ENCODE measurements at places on chromosomes 4 and X.

GRCh38 chr4:186227221-186227620 lies at the start of gene KLKB1:
TSS of gene KLKB1 (plus strand) at chr4:186227507. CDS start at chr4:186228196, 689 bp downstream.
- DNase-seq: no peak

DNA sequence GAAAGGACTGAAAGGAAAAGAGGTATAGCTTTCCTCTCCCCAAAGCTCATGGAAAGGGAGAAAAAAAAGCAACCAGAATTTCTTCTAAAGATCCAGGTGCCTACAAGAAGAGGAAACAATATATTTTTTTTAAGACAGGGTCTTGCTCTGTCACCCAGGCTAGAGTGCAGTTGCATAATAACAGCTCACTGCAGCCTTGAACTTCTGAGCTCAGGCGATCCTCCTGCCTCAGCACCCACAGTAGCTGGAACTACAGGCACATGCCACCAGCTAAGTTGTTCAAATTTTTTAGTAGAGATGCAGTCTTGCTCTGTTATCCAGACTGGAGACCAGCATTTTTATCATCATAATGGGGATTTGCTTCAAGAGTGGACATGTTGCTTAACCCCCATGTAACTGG lies 30.5 kb upstream of the BBS12 start:
- no peak for DNase-seq

- no peak for DNase-seq
These were observed 85.3 kb upstream of the SLC4A4 start for GRCh38 chr4:71253545-71253944.

- no peak for DNase-seq
These were observed 762.8 kb upstream of the INTU start for GRCh38 chr4:126869967-126870366.

DNA sequence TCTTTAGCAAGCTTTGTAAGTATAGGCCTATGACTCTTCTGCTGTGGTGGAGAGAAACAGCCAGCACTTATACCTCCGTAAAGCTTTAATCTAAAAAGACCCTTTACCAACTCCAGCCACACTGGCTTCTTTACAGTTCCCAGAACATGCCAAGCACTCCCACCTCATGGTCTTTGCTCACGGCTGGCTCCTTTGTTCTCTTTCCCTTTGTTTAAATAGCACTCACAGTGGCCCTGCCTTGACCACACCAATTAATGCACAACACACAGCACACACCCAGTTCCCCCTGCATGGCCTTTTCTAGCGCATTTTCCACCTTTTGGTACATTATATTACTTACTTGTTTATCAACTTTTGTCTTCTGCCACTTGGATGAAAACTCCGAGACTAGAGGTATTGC lies 18.9 kb downstream of the PPID start:
- no peak for DNase-seq

DNA sequence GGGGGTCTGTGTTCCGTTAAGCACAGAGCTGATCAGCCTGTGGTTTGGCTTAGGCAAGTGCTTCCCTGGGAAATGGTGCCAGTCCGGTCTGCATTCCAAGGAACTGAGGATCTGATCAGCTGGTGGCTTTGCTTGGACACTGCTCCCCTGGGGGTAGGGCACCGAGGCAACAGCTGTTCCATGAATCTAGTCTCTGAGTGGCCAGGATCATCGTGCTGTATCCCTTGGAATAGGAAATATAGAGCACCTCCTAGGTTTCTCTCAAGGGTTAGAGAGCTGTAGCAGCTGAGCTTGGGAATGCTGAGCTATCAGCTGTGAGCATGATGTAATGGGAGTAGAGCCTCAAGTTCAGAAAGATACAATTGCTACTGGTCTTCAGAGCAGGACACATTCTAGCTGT lies 863.9 kb downstream of the RAPGEF2 start:
- no peak for DNase-seq

GRCh38 chr4:79421483-79421882 lies 13.5 kb upstream of the GK2 start:
- no peak for DNase-seq

DNA sequence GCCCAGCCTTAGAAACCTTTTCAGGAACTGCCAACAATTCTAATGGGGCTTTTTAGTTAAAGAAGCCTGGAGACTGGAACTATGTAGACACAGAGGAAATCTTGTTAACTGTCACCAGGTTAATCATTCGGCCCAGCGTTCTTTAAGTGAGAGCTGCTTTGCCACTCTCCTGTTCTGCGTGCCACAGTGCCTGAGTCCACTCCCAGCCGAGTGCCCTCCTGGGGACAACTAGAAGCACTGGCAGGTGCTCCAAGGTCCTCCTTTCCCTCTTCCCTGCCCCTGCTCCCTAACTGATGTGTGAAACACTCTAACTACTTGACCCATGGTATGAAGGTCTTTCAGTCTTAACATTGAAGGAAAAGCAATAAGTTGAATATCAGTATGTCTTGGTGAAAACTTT lies 151.2 kb upstream of the TLL1 start:
- DNase-seq: no peak

DNA sequence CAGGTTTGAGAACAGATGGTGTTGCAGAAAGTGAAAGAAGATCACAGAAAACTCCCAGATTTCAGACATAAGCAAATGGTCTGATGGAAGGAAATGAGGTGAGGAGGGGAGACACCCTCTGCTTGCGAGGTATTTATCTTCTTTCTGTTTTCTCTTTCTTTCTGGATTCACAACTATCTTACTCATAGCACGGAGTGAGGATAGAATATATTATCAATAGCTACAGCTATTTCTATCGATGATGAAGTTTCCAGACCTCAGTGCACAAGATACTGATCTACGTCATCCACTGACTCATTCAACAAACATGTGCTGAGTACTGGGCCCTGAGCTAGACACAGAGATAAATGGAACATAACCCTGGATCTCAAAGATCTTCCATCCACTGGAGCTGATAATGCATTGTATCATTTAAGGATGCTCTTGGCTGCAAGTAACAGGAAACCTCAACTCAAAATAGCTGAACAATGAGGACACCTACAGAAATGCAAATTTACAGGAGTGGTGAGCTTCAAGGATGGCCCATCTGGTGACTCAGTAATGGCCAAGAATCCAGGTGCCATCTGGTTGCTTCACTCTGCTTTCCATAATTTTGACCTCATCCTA lies 21.2 kb downstream of the SLC2A9 start:
- DNase-seq: no peak

- no peak for DNase-seq
These were observed 83.6 kb downstream of the MXRA5 start for GRCh38 chrX:3262901-3263300.

DNA sequence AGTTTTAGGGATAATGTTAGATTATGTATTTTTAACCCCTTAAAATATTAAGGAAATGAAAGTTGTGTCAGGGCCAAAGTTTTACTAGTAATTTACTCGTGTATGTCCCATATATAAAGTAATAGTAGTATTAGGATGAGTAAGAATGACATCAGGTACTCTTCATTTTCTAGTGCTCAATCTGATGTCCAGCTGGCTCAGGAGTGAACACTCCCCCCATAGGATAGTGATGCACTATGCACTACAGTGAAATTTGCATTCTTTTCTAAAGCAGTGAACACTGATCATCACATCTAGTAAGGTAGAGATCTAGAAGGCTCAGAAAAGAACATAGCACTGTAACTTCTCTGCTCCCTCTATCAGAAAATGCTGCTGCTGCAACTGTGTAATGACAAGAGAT lies 409.7 kb downstream of the GLUD2 start:
- DNase-seq: no peak

DNA sequence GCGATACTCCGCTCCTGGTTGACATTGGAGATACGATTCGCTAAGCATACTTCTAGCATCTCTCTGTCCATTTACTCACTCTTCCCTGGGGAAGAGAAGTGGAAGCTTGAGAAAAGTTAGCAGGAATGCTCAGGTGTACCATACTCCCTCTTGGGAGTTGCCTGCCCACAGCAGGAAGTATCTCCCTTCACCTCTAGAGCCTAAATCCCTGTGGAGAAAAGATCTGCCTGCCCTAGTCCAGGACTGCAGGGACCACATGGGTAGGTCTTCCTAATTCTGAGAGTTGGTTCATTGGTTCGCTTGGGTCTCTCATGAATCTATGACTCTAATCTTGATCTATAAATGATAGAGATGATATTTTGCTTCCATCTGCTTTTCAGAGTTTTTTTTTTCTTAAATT lies 26.3 kb upstream of the MAPK10 start:
- DNase-seq: no peak

DNA sequence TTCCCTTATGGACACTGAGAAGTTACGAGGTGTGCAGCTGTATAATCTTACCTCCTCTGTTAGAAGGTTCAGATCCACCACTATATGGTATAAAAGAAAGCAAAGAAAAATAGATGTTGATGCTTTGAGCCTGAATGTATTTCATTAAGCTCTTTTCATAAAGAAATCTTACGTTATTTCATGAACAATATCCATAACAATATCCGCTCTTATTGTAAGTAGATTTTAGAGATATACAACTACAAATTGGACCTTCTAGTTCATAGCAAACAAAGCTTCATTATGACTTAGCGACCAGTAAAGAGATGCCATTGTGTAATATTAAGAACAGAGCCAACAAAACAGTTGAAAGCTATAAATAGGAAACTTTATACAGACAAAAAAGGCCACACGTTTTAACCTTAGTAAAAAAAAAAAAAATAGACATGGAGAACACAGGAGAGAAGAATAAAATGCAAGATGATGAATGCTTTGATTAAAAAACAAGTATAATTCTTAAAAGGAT lies 203.6 kb downstream of the PDGFC start:
- no peak for DNase-seq

GRCh38 chr4:16264798-16265197 lies 38.5 kb upstream of the TAPT1 start:
- no peak for DNase-seq

- no peak for DNase-seq
These were observed 40.2 kb upstream of the CRMP1 start for GRCh38 chr4:5933116-5933515.

- no peak for DNase-seq
These were observed 1411.1 kb upstream of the TENM3 start for GRCh38 chr4:180832073-180832472.

DNA sequence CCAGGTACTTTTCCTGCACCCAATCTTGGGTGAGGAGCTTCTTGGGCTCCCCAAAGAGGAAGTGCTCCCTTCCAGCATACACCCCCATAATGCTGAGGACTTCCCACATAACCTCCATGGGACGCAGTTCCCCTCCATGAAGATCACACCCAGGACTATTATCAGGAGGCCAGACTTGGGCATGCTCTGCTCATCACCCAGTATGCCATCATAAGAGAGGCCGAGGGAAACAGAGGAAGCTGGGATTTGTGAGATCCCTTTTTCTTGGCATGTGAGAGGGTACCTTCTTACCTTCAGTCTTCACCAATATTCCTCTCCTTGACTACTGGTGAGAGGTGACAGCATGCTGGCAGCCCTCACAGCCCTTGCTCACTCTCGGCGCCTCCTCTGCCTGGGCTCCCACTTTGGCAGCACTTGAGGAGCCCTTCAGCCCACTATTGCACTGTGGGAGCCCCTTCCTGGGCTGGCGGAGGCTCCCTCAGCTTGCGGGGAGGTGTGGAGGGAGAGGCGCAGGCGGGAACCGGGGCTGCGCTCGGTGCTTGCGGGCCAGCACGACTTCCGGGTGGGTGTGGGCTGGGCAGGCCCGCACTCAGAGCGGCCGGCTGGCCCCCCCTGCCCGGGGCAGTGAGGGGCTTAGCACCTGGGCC lies 15.7 kb upstream of the HSFX1 start:
- no peak for DNase-seq

- DNase-seq: no peak
These were observed 886 bp upstream of the NDST3 start for GRCh38 chr4:118033148-118034052.

DNA sequence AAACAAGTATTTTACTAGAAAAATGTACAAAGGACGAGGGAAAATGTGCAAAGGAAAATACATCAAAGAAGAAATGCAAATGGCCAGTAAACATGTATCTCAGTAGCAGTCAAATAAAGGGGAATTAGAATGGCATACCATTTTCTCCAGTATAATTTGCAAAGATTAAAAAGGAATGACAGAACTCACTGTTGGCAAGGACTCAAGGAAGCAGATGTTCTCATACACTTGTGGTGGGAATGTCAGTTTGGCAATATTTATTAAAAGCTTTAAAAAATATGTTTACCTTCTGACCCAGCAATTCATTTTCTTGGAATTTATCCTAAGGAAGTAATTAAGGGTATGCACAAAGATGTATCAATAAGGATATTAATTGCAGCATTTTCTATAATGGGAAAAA lies 7.6 kb downstream of the CLCN5 start:
- DNase-seq: no peak

GRCh38 chrX:151402719-151403390 lies 5.8 kb downstream of the VMA21 start:
- no peak for DNase-seq

- no peak for DNase-seq
These were observed 68.9 kb downstream of the SH2D1A start for GRCh38 chrX:124415115-124415800.

GRCh38 chr4:158904815-158905214 lies 136.0 kb downstream of the FNIP2 start:
- DNase-seq: no peak

DNA sequence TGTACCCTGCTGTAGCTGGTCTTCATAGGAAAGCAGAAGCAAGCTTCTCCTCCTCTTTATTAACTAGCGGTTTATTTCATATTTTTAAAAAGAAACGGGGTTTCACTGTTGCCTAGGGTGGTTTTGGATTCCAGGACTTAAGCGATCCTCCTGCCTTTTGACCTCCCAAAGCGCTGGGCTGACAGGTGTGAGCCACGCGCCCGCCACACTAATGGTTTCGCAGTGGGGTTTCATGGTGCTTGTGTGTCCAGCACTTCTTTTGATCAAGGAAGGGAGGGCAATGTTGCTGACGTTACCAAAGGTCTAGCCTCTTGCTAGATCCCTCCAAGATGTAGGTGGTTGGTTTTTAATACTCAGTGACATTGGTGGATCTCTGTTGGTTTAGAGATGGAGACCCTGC lies 1.4 kb downstream of the MAEA start:
- DNase-seq: no peak

- DNase-seq: no peak
These were observed 63.1 kb upstream of the NDP start for GRCh38 chrX:44036336-44036735.

- DNase-seq: no peak
These were observed 29.3 kb upstream of the RXFP1 start for GRCh38 chr4:158492391-158492790.

DNA sequence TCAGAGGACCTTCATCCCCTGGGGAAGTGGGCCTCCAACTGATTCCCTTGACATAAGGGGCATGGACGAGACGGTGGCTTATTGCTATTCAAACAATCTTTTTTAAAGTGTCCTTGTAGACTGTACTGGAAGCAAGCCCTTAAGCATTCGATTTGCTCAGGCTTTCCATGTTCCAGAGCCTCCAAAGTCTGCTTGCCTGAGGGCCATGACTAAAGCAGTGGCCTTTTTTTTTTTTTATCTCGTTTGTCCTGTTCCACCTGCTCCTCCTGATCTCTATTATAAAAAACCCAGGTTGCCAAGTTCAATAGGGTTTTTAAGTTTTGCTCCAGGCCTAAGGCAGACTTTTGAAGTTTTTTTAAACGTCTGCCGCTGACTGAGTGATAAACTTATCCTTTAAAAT lies 103.7 kb upstream of the AADAT start:
- DNase-seq: no peak

DNA sequence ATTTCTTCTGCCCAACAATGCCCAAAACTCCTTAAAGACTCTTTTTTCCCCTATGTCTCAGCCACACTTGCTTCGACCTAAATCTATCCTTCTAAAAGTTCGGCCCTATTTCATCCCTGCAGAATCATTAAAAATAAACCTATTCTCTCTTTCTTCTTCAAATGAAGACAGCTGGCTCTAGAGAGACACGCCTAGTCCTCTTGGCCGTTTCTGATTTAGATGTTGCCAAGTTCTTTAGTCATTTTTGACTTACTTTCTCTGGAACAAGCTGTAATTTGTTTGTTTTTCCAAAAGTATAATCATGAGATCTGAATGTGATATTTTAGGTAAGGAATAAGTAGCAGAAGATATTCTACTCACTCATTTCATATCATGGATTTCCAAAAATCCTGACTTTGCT lies 211.6 kb downstream of the CENPC start:
- DNase-seq: no peak
